ENCODE measurements at places on chromosomes 6 and 20. TPM values are rescaled to one million over a fixed set of nuclear protein-coding genes. Genes with fewer than 3 reads are reported as not detected.

- DNase-seq = peak; percentile 99
Measured at GRCh38 chr20:833450-834150, at the start of gene FAM110A. FAM110A (plus strand) TSS chr20:833715; CDS start chr20:844805, 11,090 bp downstream.

GRCh38 chr20:8858181-8858787 is 210.6 kb upstream of the PLCB4 start:
- DNase-seq = no peak

DNA sequence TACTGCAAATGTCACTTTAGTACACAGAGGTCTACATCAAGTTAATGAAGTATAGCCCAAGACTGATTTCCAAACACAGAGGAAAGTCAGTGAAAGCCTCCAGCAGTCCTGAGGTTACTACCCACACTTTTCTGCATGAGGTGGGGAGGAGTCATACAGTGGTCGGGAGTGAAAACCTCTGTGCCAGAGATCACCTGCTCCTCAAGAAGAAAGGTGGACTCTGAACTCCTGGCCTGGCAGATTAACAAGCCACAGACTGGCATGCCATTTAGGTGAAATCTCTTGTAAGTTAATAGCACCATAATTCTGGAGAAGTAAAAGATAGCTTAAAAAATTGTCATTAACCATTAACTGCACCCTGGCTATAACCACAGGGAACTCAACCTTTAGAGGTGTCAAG is 125.0 kb upstream of the LAMP5 start:
- no peak for DNase-seq

DNA sequence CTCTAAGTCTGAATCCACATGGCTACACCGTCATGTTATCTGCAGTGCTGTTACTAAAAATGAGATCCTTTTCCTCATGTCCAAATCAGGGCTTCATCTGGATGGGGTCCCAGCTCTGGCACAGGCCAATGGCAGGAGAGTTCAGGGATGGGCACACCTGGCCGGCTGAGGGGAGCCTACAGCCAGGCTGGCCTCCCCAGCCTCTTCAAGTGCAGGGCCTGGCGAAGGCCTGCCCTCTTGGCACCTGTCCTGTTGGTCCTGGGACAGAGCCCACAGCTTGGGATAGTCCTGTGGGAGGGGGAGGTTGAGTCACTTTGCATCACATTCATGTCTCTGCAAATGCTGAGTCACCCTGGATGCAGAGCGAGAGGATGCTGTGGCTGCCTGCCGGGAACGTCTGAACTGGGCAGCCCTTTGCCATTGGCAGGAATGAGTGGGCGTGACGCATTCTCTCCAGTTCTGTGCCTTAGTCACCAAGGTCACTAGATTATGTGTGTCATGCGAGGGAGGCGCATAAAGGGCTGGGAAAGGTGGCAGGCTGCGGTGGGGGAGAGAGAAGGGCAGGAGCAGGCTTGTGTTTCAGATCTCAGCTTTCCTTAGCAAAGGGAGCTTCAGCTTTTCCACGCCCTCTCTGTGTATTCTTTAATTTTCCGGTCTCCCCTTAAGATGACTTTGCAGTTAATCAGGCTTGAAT is 223.2 kb upstream of the ECI2 start:
- DNase-seq = peak; percentile 82

- no peak for DNase-seq
Measured at GRCh38 chr20:20992686-20993360, 113.3 kb downstream of the LINC00237 start.

DNA sequence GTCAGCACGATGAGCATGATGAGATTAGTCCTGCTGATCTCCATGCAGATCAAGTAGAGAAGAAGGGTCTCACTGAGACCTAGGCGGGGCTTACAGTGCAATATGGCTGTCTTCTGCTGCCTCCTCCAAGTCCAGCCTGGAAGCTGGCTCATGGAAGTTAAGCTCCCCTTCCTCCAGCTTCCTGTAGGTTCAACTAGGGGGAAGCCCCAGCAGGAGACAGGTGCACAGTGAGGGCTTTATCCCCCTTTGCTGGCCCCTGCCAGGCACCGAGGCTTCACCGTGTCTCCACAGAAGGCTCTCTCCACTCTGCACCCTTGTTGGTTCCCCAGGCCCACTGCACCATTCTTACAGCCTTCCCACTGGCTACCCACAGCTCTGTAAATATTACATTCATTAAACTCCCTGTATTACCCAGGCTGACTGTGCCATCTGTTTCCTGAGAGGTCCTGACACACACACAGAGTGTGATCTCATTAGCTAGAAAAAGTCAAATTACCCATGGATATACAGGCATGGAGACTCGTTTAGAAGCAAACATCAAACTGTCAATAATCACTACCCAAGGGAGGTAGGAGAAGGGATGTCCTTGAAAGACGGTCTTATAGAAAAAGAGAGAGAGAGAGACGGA is 90.4 kb downstream of the SLC2A10 start:
- no peak for DNase-seq

DNA sequence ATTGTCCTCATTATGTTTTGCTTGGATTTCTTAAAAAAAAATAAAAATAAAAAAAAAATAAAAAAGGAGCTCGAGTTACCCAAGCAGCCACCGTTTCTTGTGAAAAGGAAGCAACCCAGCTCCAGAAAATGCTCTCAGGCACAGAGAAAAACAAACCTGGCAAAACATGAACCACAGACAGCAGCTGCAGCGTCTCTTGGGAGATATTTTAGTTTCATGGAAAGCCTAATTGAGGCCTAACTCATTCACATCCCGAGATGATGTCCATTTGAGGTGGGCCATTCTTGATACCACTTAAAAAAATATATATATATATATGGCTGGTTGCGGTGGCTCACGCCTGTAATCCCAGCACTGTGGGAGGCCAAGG is 13.7 kb upstream of the MRAP2 start:
- DNase-seq = no peak

Gene SIRPD
- not detected for total RNA-seq

Gene PPP2R5D
- 84.2 TPM for total RNA-seq

DNA sequence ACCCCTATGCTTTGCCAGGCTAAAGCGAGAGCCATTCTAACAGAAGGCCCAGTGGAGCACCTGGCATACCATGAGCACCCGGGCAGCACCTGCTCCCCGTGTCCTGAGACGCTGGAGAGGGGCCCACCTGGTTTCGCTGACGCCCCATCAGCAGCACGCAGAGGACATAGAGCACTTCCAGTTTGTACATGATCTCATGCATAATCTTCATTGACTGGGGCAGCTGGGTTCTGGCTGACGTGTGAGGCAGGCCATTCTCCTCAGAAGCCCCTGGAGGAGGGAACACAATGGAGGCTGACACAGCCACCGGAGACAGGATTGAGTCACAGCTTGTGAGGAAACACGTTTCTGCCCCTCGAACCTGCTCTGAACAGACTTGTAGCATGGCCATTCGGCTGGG is 65.4 kb downstream of the MYH7B start:
- DNase-seq = no peak

Gene HLA-DQB1
- not detected for total RNA-seq

DNA sequence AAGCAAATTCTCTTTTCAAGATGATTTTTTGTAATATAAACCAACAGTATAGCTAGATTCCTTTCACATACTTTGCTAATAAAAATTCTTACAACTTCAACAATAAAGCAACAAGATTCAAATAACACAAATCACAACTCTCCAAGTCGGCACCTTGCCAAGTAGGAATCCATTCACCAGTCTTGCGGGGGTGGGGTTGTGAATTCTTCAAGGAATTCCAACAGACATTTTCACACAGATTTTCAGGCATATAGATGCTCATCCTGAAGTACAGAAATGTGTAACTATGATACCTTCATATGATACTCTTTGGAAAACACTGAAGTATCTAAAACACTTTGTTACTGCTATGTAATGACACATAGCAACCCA is 36.5 kb downstream of the SCML4 start:
- DNase-seq = no peak

Gene PHF20
- 92.4 TPM for total RNA-seq

DNA sequence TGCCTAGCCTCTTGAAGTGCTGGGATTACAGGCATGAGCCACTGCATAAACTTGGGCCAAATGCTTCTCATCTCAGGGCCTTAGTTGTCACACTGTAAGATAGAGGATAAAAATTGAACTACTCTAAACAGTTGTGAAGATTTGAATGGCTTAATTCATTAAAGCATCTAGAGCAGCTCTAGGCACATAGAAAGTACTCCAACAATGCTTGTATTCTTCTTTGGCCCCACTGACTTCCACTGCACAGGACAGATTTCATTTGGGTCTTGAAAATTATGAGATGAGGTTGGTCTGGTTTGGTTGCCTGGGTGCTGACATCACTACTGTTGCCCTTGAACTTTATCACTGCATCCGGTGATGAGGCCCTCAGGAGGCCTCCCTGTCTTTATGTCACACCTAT is 10.0 kb upstream of the HBS1L start:
- DNase-seq = no peak

Gene GRM1
- total RNA-seq = not detected

Gene RRAGD
- total RNA-seq = 4.8 TPM

GRCh38 chr6:90701146-90701781 is 114.4 kb upstream of the MAP3K7 start:
- DNase-seq = no peak

DNA sequence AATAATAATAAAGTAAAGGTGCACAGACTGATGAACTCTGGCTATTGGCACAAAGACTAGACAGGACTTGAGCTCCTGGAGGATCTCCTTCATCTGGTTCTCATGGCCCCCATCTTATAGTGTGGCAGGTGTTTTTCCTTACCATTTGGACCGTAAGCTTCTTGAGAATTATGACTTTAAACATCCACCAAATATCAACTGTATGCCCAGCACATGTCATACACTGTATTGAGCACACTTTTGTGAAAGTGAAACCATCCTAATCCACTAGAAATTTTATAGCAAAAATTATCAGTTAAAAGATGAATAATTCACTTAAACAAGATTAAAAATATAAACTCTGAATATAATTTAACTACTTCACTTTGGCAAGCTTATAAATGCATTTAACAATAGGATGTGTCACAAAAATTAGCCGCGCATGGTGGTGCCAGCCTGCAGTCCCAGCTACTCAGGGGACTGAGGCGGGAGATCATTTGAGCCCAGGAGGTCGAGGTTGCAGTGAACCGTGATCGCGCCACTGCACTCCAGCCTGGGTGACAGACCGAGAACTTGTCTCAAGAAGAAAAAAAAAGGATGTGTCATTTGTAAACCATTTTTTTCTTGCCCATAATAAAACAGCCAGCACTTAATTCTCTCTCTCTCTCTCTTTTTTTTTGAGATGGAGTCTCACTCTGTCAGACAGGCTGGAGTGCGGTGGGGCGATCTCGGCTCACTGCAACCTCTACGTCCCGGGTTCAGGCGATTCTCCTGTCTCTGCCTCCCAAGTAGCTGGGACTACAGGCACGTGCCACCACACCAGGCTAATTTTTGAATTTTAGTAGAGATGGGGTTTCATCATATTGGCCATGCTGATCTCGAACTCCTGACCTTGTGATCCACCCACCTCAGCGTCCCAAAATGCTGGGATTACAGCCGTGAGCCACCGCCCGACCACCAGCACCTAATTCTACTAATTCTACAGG is 9.1 kb downstream of the HIVEP2 start:
- DNase-seq = peak; percentile 74

Gene WFDC10B
- not detected for total RNA-seq

GRCh38 chr20:208942-209566 is 18.0 kb upstream of the DEFB129 start:
- no peak for DNase-seq

- no peak for DNase-seq
Measured at GRCh38 chr6:156557251-156557910, 219.8 kb upstream of the ARID1B start.

- DNase-seq = no peak
Measured at GRCh38 chr6:20952699-20953474, 418.6 kb downstream of the CDKAL1 start.

Gene EEF1A2
- 0.67 TPM for total RNA-seq

Gene VSX1
- not detected for total RNA-seq

- DNase-seq = no peak
Measured at GRCh38 chr20:41139227-41140093, 2.1 kb downstream of the PLCG1 start.

DNA sequence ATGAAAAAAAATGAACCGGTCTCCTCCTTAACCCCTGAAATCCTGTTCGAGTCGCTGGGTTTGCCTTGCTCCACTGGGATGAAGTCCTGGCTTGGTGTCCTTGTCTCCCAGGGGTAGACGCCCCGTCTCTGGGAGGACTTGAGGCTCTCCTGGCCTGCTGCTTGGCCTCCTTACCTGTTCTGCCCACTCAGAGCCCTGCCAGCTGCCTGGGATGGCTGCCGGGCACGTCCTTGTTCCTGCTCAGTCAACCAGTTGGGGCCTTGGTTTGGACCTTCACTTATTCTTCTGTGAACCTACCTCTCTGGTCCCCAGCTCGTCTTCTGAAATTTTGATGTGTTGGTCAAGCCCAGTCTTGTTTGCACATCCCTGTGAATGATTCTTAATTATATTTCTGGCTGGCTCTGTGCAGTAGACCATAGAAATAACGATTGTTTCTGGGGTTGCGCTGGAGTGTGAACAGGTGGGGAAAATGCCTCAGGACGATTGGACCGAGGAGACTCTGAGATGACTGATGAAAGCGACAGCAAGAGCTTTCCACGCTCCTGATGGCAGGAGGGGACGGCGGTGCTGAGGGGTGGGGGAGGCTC is 126.5 kb upstream of the ESR1 start:
- DNase-seq = no peak

Gene HLA-DMA
- total RNA-seq = 59.8 TPM

Gene ADGB
- not detected for total RNA-seq

Gene EPB41L1
- total RNA-seq = 23.1 TPM

Gene NCOA7
- total RNA-seq = 29.8 TPM

- no peak for DNase-seq
Measured at GRCh38 chr6:156890627-156891314, 113.6 kb downstream of the ARID1B start.

DNA sequence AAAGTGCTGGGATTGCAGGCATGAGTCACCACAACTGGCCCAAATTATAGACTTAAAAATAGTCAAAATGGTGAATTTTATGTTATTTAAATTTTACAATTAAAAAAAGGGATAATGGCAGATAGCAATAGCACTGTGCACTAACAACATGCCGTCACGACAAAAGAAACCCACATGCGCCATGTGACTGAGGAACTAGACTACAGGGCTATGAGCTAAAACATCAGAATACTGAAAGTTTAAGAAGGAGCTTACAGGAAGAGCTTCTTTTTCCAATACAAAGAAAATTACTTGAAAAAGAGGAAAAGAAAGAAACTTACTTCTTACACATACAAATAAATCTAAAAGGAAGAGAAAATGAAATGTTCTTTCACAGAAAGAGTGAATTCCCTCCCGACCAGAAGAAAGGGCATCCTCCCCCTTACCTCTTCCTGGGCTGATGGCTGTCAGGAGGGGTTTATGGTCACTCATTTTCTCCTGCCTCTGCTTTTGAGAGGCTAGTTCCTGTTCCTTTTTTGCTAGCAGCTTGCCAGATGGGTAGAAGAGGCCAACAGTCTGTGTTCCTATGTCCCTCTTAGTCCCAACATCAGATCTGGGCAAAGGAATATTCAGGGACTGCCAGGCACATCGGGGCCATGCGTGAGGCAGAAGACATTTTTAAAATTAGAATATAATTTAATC is 54.5 kb downstream of the DZANK1 start:
- no peak for DNase-seq

GRCh38 chr6:28008053-28008452 is 51.0 kb downstream of the OR2B6 start:
- no peak for DNase-seq
